ENCODE measurements at places on chromosomes 1 and 21.

DNA sequence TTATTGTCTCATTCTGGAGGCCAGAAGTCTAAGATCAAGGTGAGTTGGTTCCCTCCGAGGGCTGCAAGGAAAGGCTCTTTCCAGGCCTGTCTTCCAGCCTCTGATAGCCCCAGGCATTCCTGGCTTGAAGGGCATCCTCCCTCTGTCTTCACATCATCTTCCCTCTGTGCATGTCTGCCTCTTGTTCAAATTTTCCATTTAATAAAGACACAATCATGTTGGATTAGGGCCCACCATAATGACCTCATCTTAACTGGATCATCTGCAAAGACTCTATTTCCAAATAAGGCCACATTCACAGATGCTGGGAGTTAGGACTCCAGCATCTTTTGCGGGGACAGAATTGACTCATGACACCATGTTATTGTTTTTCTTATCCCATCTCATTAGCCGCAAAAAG, 24.5 kb downstream of the HUNK start:
- no peak for DNase-seq

DNA sequence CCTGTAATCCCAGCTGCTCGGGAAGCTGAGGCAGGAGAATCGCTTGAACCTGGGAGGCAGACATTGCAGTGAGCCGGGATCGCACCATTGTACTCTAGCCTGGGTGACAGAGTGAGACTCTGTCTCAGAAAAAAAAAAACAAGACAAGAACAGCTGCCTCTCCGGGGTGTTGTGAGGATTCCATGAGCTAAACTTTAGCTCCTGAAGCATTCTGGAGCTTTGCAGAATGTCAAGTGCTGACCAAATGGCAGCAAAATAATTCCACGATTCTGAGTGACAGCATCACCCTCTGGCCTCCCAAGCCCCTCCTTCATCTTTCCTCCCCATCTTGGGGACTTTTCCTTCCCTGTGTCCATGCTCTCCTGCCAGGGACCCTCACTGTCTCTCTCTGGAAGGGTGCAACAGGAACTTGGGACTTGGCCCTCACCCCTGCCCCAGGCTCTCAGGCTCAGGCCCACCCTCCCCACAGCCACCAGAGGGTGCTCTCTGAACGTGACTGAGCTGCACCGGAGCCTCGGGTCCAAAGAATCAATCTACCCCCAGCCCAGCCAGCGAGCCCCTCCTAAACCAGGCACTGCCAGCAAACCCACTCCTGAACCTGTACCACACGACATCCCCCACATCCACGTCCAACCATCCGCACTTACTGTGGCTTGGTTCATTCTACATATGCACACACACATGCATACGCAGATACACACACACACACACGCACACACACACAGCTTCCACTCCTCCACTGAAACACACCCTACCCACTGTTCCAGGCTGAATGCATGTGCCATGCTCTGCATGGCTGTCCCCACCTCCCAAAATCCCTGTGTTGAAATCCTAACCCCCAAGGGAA, 45.7 kb downstream of the ACOT7 start:
- no peak for DNase-seq

GRCh38 chr1:219304227-219305226, 130.8 kb downstream of the LYPLAL1 start:
- no peak for DNase-seq

GRCh38 chr1:79848316-79848715, 841.8 kb upstream of the ADGRL4 start:
- DNase-seq: no peak

DNA sequence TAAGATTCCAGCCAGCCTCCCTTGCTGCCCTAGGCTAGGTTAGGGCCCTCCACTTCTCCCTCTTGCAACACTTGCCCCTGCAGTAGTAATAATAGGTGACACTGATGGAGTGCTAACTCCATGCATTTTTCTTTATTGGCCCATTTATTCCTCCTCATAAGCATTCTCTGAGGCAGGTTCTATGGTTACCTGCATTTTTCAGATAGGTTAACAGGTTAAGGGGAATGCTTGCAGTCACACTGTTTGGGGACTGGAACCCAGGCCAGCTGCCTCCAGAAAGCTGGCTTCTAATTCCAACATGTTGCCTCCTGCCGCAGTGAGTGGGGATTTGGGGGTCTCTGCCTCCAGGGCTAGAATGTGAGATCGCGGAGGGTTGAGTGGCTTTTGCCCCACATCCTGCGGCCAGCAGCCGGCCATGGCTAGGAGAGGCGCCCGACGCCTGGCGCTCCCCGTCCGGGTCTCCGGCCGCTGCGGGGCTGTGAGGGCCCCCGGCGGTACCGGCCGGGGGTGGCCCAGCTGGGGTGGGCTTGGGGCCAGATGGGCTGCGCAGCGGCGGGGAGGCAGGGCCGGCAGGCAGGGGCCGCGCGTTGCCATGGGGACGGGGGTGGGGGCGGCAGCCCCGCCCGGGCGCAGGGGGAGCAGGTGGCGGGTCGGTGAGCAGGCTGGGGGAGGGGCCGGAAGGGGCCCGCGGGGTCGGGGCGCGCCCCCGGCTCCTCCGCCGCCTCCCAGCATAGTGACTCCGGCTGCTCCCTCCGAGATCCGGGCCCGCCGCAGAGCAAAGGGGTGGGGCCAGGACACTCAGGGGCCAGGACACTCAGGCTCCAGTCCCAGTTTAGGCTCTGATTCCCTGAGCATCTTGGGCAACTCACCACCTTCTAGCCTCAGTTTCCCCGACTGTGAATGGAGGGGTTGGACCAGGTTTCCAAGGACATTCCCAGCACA, 68.4 kb upstream of the SSBP3 start:
- no peak for DNase-seq

DNA sequence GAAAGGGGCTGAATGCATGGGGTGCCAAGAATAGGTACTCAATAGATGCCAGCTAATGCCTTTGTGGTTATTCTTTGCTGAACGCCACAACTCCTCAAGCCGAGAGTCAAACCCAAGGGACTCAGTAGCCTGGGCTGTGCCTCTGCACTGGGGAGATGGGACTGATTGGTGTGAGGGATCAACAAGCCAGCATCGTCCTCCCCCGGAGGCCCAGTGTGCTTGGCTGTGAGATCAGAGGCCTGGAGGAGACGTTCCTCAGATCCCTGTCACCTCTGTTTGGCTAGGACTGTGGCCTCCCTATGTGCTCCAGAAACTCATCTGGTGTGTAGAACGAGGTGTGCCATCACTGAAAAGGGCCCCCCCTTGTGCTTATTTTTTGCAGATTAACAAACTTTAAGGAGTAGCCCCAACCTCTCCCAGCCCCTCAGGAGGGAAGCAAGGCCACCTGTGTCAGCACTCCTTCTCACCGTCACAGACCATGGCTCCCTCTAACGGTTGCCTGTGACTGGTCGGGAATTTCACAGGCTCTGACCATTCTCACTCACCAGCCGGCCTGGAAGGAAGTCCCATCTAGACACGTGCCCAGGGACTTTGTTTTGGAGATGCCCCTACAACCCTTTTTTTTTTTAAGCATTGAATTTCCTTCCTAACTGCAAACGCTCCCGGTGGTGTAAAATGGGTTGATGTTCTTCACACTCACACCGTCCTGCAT, 194.0 kb upstream of the VAMP3 start:
- no peak for DNase-seq
